M059J (cell line): ENCODE measurements at places on chromosomes 13 and 19. TPM values are rescaled to one million over a fixed set of nuclear protein-coding genes. Genes with fewer than 3 reads are reported as not detected.

- DNase-seq, result peak; percentile 95
Observed at GRCh38 chr19:23957660-23958281, 43.1 kb downstream of the ZNF726 start.

DNA sequence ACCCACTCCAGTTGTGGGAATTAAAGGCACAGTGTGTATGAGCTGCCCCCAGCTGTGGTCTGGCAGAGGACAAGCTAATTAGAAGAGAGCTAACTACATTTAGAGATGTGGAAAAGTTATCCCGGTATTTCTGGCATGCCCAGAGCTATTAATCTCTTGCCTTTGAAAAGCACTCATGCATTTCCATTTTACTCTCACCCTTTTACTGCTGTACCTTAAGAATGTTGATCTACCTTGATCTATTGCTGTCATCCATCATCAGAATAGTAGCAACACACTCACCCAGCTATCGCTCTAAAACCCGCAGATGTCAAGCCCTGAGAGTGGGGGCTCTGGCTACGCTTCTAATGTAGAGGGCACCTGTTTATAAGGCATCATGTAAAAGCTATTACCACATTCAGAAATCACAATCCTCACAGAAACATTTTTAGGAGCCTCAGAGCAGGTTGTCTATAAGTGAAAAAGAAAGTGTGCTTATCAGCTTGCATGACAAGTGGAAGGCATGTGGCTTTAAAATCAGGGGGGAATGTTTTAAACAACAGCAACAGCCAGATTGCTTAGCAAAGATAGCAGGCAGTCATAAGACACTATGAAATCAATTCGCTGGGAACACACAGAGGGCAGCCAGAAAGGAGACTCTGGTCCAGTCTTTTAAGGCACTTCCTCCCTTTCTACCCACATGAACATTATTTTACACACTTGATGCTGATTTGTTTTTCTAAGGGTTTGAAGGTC lies 224.2 kb upstream of the IRS2 start:
- no peak for DNase-seq

DNA sequence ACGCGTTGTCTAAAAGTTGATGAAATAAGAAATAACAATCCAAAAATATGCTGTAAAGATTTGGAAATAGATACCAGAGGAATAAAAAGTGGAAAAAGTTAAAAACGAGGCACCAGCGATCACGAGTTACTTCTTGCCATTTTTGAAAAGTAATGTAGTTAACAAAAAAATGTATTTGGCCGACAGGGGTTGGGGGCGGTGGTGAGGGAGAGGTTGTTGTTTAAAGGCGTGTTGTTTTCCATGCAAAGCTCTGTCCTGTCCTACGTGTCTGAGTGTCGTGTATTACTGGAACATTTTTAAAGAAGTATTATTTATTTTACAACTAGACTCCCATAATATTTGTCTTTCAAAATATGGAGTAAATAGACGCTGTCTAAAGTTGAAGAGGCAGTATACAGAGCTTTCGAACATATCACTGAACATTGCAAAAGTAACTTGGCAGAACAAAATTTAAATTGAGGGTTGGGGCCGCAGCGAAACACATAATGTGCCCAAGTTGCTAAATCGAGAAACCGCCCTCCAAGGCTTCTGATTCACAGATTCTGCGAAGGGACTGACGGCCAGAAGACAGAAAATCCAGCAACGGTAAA lies 823 bp downstream of the FBXO17 start:
- DNase-seq, result no peak

GRCh38 chr13:42049454-42049813 lies 986 bp downstream of the DGKH start:
- DNase-seq, result no peak

- DNase-seq, result peak; percentile 36
Observed at GRCh38 chr13:43792076-43792881, 5.5 kb upstream of the ENOX1 start.

GRCh38 chr13:100495455-100495854 lies 93.1 kb downstream of the GGACT start:
- DNase-seq, result no peak

MRI1 gene
- total RNA-seq, result 51.5 and 71.3 TPM in 2 replicates

DNA sequence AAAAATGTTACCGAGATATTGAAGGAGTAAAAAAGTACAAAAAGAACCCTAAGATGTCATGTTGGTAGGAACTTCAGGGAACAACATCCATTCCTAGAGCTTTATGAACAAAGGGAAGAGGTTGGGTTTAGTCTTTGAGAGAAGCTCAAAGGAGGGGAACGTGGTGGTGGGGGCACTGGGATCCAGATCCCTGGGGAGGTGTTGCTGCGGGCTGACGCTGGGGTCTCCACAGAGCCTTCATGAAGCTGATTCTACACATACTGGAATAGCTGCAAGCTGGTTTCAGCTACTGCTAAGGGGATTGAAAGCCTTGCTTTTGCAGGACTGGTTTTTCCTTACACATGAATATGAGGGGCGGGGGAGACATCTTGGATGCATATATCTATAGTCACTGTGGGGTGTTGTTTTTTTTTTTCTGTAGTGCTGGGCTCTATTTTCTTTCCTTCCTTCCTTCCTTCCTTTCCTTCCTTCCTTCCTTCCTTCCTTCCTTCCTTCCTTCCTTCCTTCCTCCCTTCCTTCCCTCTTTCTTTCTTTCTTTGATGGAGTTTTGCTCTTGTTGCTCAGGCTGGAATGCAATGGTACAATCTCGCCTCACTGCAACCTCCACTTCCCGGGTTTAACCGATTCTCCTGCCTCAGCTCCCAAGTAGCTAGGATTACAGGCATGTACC lies 6.5 kb upstream of the MZF1 start:
- no peak for DNase-seq

GRCh38 chr13:110561344-110562035 lies at the start of gene RAB20:
Gene RAB20, minus strand, starts transcription at chr13:110561722. Its CDS starts 203 bp downstream, at chr13:110561519.
- peak; percentile 75 for DNase-seq

- DNase-seq, result no peak
Observed at GRCh38 chr19:55446060-55446459, 3.0 kb upstream of the SHISA7 start.

- peak; percentile 53 for DNase-seq
Observed at GRCh38 chr13:50126263-50126992, 111.2 kb downstream of the KCNRG start.

DNA sequence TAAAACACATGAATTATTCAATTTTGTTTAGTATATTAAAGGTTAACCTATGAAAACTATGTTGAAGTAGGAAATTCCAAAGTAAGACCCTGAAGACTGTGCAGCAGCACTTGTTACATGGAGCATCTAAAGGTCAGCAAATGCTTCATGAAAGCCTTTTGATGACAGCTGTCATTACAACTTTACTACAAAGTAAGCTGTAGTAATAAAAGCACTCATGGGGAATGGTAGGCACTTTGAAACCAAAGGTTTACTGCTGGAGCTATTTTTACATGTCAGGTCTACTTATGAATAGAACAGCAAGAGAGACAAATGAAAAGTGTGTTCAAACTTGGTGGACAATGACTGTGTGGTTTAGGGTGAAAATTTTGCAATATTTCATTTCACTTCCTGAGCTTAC lies 672.5 kb upstream of the PCDH20 start:
- DNase-seq, result no peak

DNA sequence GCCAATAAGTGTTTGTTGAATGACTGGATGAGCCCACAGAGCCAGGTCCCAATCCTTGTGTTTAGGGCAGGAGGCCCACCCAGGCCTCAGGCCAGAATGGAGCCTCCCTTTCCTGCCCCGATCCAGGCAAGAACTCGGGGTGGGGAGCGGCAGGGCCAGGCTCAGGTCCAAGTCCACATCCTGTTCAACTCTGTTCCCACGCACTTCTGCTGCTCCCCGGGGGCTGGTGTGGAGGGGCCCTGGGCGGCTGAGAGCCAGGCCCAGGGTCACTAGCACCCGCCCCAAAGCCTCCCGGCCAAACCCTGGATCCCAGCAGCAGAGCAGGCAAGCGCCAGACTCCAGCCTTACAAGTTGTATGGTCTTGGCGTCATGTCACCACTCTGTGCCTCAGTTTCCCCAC lies 8.0 kb downstream of the ANGPTL8 start:
- no peak for DNase-seq

DNA sequence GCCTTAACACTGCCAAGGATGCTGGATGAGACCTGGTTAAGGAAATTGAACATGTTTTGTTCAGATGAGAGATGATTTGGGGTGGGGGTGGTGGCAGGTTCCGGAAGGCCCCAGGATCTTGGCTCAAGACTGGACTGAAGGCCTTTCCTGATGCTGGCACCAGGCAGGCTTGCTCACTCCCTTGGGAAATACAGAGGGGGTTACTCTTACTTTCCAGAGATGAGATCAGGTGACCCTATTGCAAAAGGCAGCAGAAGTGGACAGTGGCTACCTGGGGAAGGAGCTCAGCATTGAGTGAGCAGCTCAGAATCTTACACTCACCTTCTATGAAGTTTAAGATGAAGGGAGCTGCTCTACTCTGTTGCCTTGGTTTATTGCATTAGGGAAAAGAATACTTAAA lies 10.8 kb downstream of the GATAD2A start:
- DNase-seq, result no peak

GRCh38 chr13:26984337-26984736 lies 187.3 kb downstream of the USP12 start:
- no peak for DNase-seq

- DNase-seq, result no peak
Observed at GRCh38 chr13:111949311-111949710, 117.6 kb upstream of the SOX1 start.

TMEM145 gene
- not detected in 2 replicates for total RNA-seq

GRCh38 chr13:25462301-25463125 lies 90.7 kb downstream of the ATP8A2 start:
- DNase-seq, result peak; percentile 32

SERP2 gene
- 5.8 TPM in 2 replicates for total RNA-seq

DNA sequence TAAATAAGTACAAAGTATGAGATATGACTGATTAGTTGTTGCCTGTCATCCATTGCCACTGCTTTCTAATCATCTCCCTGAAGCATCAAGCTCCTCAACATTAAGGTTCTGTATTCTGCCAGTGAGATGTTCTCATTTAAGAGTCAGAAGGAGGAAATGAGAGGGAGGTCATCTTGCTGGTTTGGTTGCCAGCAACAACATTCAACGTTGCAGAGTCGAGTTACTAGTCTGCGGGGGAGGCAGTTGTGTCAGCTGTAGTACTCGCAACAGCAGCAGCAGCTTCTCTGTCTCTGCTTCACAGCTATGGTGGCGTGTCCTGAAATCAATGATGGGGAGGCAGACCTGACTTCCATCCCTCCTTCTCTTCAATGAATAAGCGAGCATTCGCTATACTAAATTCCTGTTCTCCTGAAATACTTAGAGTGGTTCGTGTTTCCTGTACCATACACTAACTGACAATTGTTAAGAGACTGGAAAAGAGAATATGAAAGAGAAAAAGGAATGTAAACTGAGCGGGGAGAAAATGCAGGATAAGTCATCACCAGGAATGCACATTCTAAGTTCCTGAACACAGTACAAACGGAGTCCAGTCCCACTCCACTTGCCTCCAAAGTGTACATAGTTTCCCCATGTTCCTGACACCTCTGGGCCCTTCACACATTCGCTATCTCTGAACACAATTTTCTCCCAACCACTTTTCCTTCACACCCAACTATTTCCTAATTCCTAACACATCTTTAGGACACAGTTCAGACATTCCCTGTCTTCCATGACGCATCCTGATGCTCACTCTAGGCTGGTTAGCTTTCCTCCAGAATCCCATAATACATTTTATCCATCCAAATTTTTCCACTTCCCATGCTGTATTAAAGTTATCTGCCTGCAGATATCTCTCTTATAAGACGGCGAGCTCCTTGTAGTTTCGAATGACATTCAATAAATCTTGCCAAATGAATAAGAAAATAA lies 263.0 kb downstream of the KLF12 start:
- DNase-seq, result peak; percentile 61

DNA sequence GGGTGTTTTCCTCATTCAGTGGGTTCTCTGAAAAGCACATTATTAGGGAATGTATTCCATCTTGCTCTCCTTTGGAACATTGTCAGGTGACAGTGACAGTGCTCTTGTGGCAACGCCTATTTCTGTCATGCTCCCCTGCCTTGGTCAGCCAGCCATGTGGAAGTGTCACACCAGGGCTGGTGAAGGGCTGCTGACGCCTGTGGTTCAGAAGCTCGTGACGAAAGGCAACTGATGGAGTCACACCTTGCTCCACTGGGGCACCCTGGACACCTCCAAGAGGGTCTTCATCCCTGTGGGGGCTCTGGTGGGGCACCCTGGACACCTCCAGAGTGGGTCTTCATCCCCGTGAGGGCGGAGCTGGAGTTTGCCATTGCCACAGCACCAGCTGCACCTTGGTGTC lies 68.9 kb upstream of the GPR183 start:
- DNase-seq, result no peak

DLEU7 gene
- total RNA-seq, result 0.17 TPM in 1 of 2 replicates, not detected in the other

GRCh38 chr19:53960187-53960586 lies 2.5 kb upstream of the CACNG8 start:
- no peak for DNase-seq

GRCh38 chr19:58351990-58352755 lies 1.1 kb downstream of the A1BG start:
- no peak for DNase-seq
